Adrenal gland (tissue), 19 donors: ENCODE measurements at places on chromosomes 4 and X. TPM values are rescaled to one million over a fixed set of nuclear protein-coding genes. Genes with fewer than 3 reads are reported as not detected.

GRCh38 chrX:107704181-107704580 lies 71.4 kb downstream of the TSC22D3 start:
- no peak for DNase-seq

DNA sequence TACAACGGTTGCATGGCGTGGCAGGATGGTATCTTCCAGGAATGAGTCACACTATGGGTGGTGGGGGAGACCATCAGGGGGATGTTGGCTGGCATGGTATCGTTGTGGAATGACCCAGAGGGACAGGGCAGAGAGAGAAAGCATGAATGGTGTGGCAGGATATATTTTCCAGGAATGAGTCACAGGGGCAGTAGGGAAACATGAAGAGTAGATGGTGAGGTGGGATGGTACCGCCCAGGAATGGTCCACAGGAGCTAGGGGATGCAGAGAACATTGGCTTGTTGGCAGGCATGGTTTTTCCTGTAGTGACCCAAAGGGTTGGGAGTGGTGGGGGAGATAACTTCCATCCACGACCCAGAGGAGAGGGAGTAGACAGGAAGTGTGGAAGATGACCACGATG lies 62.4 kb downstream of the MAOA start:
- no peak for DNase-seq

- DNase-seq = no peak
These were observed 96.5 kb downstream of the CHRDL1 start for GRCh38 chrX:110699109-110699508.

DNA sequence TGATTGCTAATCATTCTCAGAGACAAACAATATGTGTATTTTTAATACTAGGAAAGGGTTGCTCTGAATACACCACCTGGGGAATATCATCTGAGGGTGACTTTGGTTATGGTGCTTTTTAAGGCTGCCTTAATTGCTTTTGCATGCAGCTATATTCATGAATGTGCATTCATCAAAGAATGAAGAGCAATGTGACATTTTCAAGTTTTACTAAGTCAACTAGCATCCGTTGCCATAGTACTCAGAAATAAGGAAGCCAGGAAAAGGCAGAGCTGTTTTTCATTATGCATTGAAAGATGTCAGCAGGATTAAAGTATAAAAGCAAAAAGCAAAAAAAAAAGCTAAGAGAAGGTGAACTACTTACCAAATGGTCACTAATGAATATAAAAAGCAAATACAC lies 67.4 kb upstream of the PCDH18 start:
- DNase-seq = no peak

GRCh38 chr4:121964958-121965357 lies 13.1 kb upstream of the TRPC3 start:
- no peak for DNase-seq

GRCh38 chr4:54217642-54218495 lies 11.2 kb upstream of the PDGFRA start:
- peak; percentile 80 for DNase-seq

DNA sequence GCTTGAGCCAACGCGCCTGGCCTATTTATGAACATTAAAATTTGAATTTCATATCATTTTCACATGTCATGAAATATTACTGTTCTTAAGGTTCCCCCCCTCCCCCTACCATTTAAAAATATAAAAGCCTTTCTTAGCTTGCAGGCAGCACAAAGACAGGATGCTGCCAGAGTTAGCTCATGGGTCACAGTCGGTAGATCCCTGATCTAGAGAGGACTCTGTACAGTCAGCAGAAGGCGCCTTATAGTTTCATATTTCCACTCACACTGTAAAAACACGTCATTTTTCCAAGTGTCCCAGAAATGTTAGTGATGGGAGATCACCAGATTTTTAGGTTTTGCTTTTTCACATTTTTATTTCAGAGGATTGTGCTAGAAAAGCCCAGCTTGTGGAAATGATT lies 12.2 kb downstream of the NOCT start:
- no peak for DNase-seq

GRCh38 chr4:186832906-186833305 lies 109.2 kb upstream of the FAT1 start:
- DNase-seq = no peak

- DNase-seq = no peak
These were observed 1005.5 kb upstream of the INTU start for GRCh38 chr4:126627255-126627654.

GRCh38 chr4:76732246-76732645 lies 165.7 kb downstream of the SOWAHB start:
- DNase-seq = no peak

DNA sequence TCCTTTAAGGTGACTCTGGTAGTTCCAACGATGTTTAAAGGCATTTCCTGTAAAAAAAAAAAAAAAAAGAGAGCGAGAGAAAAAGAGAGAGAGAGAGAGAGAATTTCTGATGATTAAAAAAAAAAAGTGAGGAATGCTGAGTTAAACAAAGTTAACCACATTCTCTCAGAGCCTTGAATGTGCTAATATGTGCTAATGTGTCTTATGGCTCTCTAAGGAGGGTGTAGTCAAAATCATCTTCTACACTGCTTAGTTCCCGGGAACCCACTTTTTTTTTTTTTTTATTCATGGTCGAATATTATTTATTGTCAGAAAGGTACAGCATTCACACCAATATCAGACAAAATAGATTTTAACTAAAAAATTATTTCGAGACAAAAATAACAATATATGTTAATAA lies 111.7 kb downstream of the SNCA start:
- DNase-seq = no peak

GRCh38 chr4:153661908-153662307 lies 22.2 kb upstream of the TLR2 start:
- no peak for DNase-seq

DNA sequence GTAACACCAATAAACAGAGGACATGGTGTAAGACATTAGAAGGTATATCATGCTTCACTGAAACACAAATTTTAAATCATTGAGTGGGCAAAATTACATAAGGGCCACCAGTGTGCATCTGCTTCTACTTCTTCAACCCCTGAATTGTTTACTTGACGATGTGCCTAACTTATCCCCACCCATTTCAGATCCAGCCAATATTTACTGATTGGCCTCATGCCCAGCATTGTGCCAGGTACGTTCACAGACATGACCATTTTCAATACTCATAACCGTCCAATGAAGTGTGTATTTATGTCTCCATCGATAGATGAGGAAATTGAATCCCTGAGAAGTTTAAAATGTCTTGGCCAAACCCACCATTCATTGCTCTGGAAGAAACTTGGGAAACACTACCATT lies 208.3 kb upstream of the MID1 start:
- no peak for DNase-seq

DNA sequence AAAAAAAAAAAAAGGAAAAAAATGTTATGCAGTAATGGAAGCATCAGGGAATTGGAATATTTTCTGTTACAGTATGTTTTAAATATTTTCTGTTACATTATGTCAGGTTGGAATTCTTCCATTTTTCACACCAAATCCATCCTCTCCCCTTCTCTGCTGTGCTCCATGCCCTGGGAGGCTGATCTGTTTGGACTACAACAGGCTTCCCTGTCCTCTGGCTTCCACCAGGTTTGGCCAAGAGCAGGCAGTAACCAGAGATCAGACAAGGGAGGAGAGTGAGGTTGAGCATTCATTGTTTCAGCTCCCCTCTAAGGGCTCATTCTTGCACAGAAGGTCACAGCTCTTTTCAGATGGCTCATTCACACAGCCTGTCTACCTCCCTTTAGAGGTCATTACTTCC lies 11.7 kb upstream of the TMEM184C start:
- DNase-seq = no peak

- DNase-seq = no peak
These were observed 169.2 kb downstream of the TMA16 start for GRCh38 chr4:163663454-163664225.

GRCh38 chr4:159451006-159451405 lies 348.1 kb downstream of the RAPGEF2 start:
- no peak for DNase-seq

DNA sequence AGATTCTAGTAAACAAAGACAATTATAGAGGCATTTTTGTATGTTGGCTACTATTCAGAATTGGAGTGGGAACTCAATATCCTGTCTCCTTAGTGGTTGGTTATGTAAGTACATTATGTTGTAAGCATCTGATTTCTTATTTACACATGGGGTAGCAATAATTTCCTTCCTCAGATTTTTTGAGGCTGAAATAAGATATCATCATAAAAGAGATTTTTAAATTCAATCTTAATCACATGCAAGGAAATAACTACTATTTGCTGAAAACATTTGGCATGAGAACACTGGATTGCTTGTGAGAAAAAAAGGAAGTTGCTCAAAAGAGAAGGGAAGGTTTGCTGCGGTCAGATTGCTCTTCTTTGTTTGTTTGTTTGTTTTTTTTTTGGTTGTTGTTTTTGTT lies 437.7 kb upstream of the HS3ST1 start:
- no peak for DNase-seq

- no peak for DNase-seq
These were observed 2.4 kb downstream of the TMEM131L start for GRCh38 chr4:153468587-153468986.

GRCh38 chr4:93658443-93658842 lies 170.1 kb upstream of the ATOH1 start:
- no peak for DNase-seq

DNA sequence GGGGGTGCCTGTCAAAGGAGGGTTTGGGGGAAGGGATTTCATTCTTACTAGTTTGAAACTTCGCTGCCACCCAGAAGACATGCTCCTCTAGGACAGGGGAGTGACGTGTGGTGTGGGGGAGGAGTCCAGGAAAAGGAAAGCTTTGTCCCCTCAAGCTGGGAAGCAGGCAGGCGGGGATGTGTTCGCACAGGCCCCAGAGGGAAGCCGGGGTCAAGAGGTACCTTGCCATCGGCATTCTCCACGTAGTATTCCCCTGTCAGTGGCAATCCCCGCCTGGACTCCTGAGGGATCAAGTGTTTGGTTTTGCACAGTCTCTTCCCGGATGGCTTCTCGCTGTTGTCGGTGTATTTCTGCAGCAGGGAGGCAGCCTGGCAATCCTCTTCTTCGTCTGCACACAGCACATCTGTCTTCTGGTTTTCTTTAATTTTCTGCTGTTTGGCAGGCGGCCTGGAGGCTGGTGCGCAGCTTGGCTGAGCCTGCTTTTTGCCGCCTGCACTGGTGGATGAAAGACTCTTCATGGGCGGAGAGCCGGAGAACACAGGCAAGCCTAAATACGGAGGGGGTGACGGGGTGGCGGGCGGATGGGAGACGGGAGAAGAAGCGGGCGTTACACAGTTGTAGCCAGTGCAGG lies 35.1 kb downstream of the BCOR start:
- no peak for DNase-seq

DNA sequence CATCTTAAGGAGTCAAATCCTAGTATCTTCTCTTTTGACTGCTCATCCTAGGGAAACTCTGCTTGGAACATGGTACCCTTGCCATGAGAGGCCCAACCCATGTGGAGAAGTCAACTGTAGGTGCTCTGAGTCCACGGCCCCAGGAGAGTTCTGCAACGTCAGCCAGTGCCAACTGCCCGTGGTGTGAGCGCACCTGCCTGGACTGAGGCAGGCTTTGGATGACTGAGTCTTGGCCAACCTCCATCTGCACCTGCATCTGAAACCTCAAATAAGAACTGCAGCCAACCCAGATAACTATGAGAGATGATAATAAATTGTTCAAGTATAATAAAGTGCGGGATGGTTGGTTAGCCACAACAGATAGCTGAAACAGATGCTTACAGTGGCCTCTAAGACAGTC lies 772.0 kb downstream of the TRIML1 start:
- DNase-seq = no peak

Gene IRS4
- not detected for total RNA-seq

Gene CSAG3
- not detected for total RNA-seq

Gene ZCCHC18
- not detected for total RNA-seq

Gene SMR3B
- 0.47 TPM for total RNA-seq

Gene TCEAL3
- total RNA-seq = 60.1 TPM

Gene PCSK1N
- total RNA-seq = 80.0 TPM

Gene TENM3
- total RNA-seq = 33.5 TPM

Gene C1QTNF7
- total RNA-seq = 1.5 TPM

Gene STATH
- not detected for total RNA-seq
